ENCODE measurements at places on chromosomes 7 and 10.

DNA sequence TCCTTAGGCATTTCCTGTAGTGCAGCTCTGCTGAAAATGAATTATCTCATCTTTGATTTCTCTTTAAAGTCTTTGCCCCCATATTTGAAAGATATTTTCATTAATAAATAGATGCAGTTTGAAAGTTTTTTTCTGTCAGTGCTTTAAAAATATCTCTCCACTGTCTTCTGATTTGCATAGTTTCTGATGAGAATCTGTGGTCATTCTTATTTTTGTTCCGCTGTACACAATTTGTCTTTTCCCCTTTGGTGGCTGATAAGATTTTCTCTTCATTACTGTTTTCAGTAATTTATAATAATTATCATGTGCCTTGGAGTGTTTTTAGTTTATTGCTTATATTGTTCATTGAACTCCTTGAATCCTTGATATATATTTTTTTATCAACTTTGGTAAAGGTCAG lies 7.0 kb upstream of the GHRHR start:
- no peak overlapping the region for H3K4me3 ChIP-seq
- H3K4me1 ChIP-seq: no peaks in the 10 kb centered on the region
- no peak overlapping the region for H3K27ac ChIP-seq

- no peak overlapping the region for H3K27ac ChIP-seq
- H3K27me3 ChIP-seq: peaks cover 93% of the 10 kb centered on the region
- H3K36me3 ChIP-seq: no peaks in the 10 kb centered on the region
- no peaks in the 10 kb centered on the region for H3K4me1 ChIP-seq
- no peak for DNase-seq
- no peak overlapping the region for H3K4me3 ChIP-seq
These were observed 306.2 kb upstream of the MKI67 start for GRCh38 chr10:128432423-128432822.

DNA sequence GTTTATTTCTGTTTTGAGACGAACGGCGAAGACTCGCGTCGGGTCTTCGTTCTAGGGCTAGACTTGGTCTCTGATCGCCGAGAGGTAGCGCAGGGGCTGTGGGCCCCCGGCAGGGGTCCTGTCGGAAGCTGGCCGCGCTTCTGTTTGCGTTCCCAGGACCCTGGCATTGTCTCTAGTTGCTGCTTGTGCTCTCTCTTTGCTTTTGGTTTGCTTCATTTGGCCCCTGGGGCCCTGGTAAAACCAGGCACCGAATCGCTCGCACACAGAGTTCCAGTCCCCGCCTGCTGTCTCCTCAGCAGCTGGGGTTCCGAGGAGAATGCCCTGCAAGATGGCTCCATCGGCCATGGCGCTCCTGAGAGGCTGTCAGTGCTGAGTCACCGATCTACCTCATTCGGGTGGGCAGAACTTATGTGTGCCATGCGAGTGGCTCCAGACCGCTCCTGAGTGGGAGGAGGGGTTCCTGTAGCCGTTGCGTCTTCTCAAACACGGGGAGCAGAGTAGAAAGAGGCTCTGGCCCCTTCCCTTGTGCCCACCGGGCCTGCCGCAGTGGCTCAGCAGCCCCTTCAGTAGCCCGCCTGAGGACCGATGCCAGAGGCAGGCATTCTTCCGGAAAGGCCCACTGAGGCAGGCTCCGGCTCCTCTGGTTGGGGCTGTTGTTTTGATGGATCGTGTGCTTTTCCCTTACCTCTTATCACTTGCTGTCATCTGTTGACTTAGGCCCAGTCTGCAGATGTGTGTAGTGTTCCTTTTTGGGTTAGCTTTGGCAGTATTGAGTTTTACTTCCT lies 826 bp downstream of the CHPF2 start:
- no peak for DNase-seq
- peak overlapping the region; percentile 90 for H3K27ac ChIP-seq
- H3K4me1 ChIP-seq: peaks cover 48% of the 10 kb centered on the region
- peaks cover 30% of the 10 kb centered on the region for H3K36me3 ChIP-seq
- no peaks in the 10 kb centered on the region for H3K27me3 ChIP-seq
- H3K4me3 ChIP-seq: peak overlapping the region; percentile 99

- no peak overlapping the region for H3K4me3 ChIP-seq
- peaks cover 14% of the 10 kb centered on the region for H3K4me1 ChIP-seq
- no peaks in the 10 kb centered on the region for H3K36me3 ChIP-seq
- no peaks in the 10 kb centered on the region for H3K27me3 ChIP-seq
These were observed 44.6 kb downstream of the PHTF2 start for GRCh38 chr7:77843194-77843593.

- H3K27ac ChIP-seq: no peak overlapping the region
- no peak for DNase-seq
- peaks cover 5% of the 10 kb centered on the region for H3K36me3 ChIP-seq
- H3K4me3 ChIP-seq: no peak overlapping the region
- H3K27me3 ChIP-seq: no peaks in the 10 kb centered on the region
These were observed 124.4 kb downstream of the ZNF33B start for GRCh38 chr10:42513921-42514320.

GRCh38 chr10:110456046-110456445 lies 41.7 kb upstream of the DUSP5 start:
- no peak for DNase-seq
- H3K36me3 ChIP-seq: no peaks in the 10 kb centered on the region
- no peak overlapping the region for H3K27ac ChIP-seq
- H3K27me3 ChIP-seq: no peaks in the 10 kb centered on the region
- no peak overlapping the region for H3K4me3 ChIP-seq
- H3K4me1 ChIP-seq: peaks cover 32% of the 10 kb centered on the region

GRCh38 chr7:50982626-50983025 lies 199.9 kb upstream of the GRB10 start:
- no peaks in the 10 kb centered on the region for H3K27me3 ChIP-seq
- no peak for DNase-seq
- no peak overlapping the region for H3K27ac ChIP-seq
- no peaks in the 10 kb centered on the region for H3K4me1 ChIP-seq
- no peaks in the 10 kb centered on the region for H3K36me3 ChIP-seq
- H3K4me3 ChIP-seq: no peak overlapping the region

DNA sequence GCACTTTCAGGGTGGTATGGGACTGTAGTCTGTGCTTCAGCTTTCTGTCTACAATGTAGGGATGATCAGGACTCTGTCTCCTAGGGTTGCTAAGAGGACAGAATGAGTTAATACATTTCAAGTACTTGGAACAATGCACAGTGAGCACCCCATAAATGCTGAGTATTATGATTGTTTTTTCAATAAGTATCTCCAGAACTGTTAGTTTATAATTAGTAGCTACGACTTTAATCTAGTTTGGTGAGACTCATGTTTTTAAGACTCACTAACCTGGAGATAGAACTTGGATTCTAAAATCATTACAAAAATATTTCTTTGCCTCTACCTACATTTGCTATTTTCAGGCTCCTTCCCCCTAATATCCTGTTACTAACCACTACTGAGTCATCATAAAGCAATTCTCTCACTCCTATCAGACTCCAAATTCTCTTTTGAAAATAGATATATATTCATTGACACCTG lies 95.3 kb downstream of the CPED1 start:
- peak overlapping the region; percentile 80 for H3K27ac ChIP-seq
- H3K4me3 ChIP-seq: no peak overlapping the region
- H3K27me3 ChIP-seq: no peaks in the 10 kb centered on the region
- no peak for DNase-seq

DNA sequence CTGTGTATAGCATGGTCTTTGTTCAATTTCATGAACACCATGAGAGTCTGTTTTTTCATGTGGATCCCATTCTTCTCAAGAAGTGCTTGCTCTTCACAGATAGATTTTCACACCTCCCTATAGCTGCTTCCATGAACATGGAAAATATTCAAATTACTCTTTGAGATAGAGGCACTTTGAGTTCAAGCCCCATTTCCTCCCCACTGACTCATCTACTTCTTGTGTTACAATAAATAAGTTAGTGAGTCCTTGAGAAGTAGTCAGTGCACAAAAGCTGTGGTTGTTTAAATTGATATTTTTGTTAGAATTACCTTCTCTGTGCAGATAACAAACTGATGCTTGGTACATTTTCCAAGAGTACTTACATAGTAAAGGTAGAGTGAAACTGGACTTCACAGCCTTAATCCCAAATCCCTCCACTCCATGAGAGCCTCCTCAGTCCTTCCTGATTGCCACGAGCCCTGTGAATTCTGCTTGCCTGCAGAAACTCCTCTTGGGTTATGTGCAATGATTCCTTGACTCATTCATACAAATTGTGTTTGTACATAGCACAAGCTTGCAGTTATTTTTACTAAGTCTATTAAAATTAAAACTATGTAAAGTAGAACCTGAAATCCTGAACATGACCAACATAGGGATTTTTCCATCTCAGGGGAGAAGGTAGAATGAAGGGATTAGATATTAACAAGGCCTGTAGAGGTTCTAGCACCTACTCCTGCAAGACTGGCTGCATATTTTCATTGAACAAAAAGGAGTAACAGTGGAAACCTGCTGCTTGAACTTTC lies 496.2 kb downstream of the TNS3 start:
- H3K27ac ChIP-seq: no peak overlapping the region
- no peaks in the 10 kb centered on the region for H3K36me3 ChIP-seq
- no peak overlapping the region for H3K4me3 ChIP-seq
- H3K27me3 ChIP-seq: no peaks in the 10 kb centered on the region
- no peak for DNase-seq

DNA sequence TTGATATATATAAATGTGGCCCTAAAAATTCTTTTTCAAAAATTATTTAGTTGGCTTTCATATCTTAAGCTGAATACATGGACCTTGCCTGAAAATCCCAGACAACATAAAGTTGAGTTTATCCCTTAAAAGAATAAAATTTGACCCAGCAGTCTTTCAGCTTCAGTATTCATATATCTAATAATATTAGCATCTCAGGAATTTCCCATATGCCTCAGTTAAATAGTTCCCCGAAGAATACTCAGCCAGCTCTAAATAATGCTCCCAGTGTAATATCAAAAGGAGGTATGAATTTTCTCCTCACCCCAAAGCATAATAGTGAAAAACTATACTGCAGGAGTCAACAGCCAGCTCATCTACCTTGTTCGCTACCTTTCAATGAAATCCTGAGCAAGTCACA lies 145.9 kb downstream of the CTNNA3 start:
- no peaks in the 10 kb centered on the region for H3K27me3 ChIP-seq
- H3K36me3 ChIP-seq: no peaks in the 10 kb centered on the region
- H3K4me3 ChIP-seq: no peak overlapping the region
- no peak overlapping the region for H3K27ac ChIP-seq
- no peak for DNase-seq

DNA sequence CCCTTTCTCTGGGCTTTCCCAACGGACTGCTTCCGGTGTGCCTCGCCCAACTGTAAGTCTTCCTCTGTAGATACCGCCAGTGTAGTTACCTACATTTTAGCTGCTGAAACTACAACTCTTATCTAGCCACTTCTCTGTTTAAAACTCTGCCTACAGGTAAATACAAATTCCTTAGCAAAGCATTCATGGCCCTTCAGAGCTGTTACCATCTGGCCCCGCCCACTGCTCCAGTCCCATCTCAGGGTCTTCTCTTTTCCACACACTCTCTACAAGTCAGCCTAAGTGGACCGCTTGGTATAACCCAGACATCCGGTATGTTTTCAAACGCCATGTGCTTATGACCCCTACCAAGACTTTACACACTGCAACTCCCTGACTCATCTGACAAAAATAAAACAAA lies 41.0 kb upstream of the LAMB4 start:
- no peak for DNase-seq
- H3K27me3 ChIP-seq: peaks cover 8% of the 10 kb centered on the region
- peaks cover 7% of the 10 kb centered on the region for H3K4me1 ChIP-seq
- H3K27ac ChIP-seq: no peak overlapping the region
- no peak overlapping the region for H3K4me3 ChIP-seq
- H3K36me3 ChIP-seq: no peaks in the 10 kb centered on the region

DNA sequence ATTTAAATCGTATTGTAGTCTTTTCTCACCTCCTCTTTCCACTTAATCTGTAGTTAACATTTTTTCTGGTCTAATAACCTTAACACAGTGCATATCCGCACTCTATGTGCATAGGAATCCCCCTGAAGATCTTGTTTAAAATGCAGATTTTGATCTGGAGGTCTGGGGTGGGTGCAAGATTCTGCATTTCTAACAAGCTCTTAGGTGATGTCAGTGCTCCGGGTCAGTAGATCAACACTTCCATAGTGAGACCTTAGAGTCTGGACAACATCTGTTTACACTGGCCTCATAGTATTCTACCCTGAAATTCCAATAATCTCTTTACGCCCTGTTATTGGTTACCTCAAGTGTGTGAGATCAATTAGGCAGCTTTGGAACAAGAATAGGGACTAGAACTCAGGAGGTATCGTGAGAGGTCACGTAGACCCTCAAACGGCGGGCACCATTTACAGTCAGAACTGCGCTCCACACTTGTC lies 434 bp upstream of the PLEKHA8 start:
- H3K4me3 ChIP-seq: peak overlapping the region; percentile 95
- H3K27ac ChIP-seq: peak overlapping the region; percentile 94
- peaks cover 66% of the 10 kb centered on the region for H3K4me1 ChIP-seq
- no peaks in the 10 kb centered on the region for H3K36me3 ChIP-seq

DNA sequence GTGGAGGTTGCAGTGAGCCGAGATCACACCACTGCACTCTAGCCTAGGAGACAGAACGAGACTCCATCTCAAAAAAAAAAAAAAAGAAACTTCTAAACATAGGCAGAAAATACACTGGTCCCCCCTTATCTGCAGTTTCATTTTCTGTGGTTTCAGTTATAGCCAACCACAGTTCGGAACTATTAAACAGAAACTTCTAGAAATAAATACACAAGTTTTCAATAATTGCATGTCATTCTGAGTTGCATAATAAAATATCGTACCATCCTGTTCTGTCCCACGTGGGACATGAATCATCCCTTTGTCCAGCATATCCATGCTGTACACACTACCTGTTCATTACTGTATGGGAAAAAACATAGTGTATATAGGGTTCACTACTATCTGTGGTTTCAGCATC lies 8.0 kb downstream of the XRCC2 start:
- H3K36me3 ChIP-seq: no peaks in the 10 kb centered on the region
- no peak for DNase-seq
- peaks cover 13% of the 10 kb centered on the region for H3K4me1 ChIP-seq
- H3K4me3 ChIP-seq: no peak overlapping the region
- H3K27ac ChIP-seq: no peak overlapping the region

- no peaks in the 10 kb centered on the region for H3K36me3 ChIP-seq
- DNase-seq: no peak
- no peaks in the 10 kb centered on the region for H3K27me3 ChIP-seq
These were observed 373.1 kb downstream of the DPP6 start for GRCh38 chr7:154425271-154425670.

DNA sequence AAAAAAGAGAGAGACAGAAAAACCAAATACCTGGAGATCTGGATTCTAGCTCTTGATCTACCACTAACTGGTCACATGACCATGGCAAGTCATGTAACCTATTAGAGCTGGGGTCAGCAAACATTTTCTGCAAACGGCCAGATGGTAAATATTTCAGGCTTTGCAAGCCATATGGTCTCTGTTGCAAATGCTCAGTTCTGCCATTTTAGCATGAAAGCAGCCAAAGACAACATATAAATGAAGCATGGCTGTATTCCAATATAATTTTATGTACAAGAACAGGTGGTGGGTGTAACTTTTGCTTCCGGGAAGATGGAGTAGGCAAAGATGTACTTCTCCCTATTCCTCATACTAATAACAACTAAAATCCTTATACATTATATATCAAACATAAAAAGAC lies 6.7 kb downstream of the FRA10AC1 start:
- H3K4me1 ChIP-seq: peaks cover 8% of the 10 kb centered on the region
- peaks cover 81% of the 10 kb centered on the region for H3K36me3 ChIP-seq
- no peak overlapping the region for H3K4me3 ChIP-seq
- no peak for DNase-seq

Data from left ventricle myocardium inferior (tissue), 1 donor.